ENCODE measurements at places on chromosomes 6 and 20.

DNA sequence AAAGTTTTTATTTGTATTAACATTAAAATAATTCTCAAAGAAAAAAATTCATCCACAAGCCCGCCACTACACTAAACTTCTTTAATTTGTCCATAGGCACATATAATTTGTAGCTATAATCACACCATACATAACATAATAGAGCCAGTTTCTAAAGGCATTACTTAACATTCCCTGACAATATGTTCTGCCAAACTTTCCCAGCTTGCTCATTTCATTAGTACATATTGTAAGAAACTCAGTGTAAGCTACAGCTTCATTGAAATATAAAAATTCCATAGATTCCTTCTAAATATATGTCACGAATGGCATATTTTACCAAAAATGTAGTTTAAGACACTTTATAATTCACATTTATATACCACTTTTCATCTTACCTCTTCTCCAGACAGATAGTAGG is 59.3 kb downstream of the MAN1A1 start:
- DNase-seq: no peak

DNA sequence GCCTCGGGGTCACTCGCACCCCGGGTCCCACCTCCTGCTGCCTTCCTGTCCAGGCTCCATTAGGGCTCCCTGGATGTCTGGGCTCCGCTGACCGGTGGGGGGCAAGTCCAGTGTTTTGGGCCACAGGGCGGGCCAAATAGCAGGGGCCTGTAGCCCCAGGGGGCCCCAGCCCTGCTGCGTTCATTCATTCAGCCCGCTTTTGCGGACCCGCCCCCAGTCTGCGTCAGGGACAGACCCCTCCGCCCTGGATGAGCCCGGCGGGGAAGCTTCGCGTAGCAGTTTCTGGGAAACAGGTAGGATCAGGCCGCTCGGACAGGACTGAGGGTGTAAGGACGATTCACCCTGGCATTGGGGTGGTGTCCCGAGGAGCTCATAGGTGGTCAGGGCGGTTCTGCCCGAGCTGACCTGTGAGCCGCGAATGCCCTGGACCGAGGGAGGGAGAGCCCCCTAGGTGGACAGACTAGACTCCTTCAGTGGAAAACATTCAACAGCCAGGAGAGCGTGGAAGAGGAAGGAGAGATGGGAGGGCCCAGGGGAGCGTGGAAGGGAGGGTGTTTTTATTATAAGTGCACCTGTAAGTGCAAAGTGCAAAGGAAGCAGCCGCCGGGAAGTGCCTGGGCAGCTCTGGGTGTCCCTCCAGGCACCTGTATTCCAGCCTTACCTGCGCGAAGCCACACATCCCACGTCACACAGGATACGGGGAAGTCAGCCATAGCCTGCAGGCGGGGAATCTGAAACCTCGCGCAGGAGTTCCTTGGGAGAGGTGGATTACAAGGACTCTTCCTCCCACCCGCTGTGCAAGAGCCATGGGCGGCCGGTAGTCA is 662 bp downstream of the ENTPD6 start:
- peak; percentile 44 for DNase-seq

DNA sequence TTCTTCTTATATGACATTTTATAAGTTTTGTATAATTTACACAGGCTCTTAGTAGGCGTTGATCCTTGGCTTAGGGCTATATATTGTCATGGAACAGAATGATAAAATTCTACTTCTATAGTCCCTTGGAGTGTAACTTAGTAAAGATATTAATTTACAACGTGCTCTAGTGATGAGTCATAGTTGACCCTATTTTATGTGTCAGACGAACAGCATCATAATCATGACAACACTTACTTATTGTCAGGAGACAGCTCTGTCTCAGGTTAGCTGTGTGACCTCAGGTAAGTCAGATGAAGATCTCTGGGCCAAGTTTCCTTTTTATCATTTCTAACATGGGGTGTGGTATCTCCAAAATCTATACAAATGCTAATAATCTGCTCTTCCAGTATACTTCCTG is 473.5 kb downstream of the UTRN start:
- DNase-seq: no peak

DNA sequence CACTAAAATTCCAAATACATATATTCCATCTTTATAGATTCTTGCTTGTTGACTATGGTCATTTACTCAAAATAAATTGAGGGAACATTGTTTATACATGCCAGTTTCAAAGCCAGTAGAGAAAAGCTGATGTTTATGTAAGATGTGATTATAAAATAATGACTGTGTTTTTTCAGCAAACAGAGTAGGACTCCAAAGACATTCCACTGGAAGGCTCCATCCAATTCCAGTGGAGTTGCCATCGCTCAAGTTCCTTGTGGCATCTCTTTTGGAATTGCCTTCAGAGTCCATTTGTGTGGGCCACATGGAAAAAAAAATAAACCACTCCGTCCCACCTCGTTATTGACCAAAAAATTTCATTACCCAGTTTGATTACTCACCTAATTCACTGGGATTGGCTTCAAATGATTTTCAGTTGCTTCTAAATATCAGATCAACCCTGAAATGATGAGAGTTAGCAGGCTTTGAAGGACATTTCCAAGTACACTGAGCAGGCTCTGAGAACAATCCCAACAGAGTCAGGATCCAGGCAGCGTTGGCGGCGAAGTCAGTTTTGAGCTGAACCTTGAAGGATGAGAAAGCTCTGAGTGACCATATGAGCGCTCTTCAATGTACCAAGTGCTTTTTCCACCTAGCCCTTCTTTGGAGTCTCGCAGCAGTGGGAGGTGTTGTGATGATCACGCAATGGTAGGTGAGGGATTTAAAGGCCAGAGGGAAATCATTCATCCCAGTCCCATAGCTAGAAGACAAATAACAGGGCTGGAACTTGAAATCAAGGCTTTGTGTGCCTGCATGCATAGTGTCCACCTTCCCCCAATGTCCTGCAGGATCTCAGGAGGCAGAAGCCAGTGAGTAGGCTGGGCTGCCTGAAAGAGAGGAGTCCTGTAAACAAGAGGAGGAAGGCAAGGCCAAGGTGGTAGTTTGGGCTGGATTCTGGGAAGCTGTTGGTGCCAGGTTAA is 281.7 kb downstream of the CDC5L start:
- no peak for DNase-seq

DNA sequence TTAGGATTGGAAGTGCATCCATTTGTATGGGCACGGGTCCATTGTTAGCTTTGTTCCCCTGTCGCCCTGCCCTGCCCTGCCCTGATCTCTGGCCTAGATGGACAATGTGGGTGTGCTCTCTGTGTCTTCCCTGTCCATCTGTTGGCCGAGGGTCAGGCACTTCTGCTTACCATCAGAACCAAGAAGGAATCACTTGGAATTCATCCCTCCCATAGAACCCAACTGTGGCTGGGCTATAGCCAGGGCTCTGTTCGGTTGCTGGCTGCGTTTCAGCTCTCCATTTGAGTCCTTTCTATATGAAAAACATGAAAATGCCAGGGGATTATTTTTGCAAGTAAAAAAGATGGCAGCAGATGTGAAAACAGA is 26.6 kb upstream of the TULP4 start:
- DNase-seq: no peak

DNA sequence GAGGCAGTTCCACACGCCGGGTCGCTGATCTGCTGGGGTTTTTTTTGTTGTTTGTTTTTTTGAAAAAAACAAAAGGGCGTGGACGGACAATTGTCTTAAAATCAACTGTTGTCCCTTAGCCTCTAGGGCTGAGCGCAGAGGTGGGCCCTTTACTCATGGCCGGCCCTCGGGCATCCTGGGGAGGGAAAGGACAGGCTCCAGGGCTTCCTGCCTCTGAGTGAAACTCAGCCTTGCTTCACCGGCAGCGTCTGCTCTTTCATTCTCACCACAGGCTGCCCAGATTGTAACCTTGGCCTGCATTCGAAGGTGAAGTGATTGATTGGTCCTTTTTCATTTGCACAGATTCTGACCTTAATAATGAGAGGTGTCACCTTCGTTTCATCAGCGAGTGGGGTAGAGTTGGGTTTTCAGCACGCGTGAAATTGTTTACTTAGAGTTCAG is 797 bp downstream of the SMIM13 start:
- peak; percentile 69 for DNase-seq

GRCh38 chr6:118706702-118707101 is 55.3 kb upstream of the CEP85L start:
- no peak for DNase-seq

- DNase-seq: no peak
Measured at GRCh38 chr20:60008130-60008808, 50.0 kb downstream of the CDH26 start.

DNA sequence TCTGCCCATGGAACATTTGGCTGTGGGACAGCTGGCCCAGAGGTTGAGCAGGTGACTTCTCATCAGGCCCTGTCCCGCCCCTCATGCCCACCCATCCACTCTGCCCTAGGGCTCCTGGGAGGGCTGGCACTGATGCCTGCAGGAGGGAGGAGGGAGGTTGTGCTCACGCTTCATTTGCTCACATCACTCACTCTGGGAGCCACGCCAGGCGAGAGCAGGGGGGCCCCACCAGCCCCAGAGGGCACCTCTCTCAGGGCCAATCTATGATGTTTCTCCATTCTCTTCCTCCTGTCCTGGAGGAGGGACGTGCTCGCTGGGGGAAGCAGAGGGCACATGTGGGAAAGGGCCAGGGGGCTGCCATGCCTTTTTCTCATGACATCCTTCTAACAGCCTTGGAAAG is 10.9 kb upstream of the GLP1R start:
- no peak for DNase-seq

DNA sequence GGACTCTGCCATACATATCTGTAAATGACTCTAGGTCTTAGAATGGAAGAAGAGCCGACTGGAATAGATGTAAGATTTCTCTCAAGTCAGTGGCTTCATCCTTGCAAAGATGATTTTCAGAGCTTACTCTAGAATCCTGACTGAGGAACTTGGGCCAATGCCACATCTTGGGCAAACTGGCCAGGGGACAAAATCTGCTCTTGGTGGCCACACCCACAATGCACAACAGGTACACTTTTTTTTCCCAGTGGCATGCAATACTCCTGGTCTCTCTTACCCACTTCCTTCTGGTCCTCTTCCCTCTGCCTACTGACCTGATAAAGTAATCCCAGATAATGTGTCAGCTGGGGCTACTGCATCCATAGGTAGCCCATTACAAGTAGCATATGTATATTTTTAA is 13.4 kb downstream of the CLIC5 start:
- DNase-seq: no peak

- no peak for DNase-seq
Measured at GRCh38 chr6:30091577-30092381, 16.2 kb upstream of the RNF39 start.

- DNase-seq: no peak
Measured at GRCh38 chr6:150667977-150668716, 68.5 kb downstream of the PLEKHG1 start.

DNA sequence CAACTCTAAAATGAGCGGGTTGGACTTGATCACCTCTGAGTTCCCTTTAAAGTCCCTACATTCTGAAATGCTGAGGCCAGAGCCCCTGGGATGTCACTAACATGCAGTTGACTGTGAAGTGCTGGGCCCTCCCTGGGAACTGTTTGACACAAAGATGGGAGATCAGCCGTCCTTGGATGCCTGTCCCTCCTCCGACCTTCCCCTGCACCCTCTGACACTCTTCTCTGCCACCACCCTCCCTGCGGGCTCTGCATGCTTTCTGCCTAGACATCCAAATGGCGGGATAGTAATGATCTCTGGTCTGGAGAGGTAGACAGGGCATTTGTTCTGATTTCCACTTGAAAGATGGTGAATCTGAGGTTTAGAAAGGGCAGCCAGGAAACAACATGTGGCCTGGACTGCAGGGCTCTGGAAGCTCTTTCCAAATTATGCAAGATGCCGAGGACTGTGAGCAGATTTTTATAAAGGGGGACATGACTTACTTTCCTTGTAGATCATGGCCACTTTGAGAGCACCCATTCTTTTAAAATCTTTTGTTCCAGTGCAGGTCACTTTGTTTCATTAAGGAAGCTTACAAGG is 113.2 kb downstream of the ZDHHC14 start:
- DNase-seq: no peak

- DNase-seq: no peak
Measured at GRCh38 chr6:10141746-10142443, 273.0 kb downstream of the TFAP2A start.

DNA sequence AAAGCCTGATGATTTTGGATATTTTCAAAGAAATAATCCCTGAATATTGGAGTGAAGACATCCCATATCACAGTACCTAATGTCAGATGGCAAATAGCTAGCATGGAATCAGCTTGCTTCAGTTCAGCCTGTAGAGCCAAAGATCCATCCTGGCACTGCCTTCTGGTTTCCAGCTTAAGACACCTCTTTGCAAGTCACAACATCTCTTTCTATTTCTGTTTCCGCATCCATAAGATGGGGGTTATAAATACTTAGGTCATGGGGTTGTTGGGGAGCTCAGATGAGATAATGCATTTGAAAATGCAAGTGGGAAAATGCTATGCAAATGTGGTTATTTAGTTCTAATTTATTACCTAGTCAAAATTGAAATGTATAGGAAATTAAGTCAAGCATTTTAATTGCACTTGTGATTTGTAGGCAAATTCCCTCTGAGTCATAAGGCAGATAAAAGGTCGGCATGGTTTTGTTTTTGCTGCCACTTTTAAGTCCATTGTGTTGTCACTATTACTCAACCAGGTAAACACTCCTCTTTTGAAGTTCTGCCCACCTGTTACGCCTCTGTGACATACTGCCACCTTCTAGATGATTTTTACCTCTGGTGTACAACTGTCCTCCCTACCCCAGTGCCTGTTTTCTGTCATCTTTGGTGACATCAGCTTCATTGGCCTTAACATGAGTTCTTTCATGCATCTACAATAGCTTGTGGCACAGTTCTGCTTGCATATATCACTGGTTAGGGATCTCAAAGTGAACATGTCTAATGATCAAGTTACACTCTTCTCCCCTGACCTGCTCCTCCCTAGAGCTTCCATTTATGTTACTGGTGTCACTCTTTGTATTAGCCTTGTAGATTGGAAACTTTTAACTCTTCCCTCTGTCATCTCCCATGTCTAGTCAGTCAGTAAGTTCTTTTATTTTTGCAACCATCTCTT is 96.6 kb downstream of the CDKAL1 start:
- DNase-seq: no peak

- DNase-seq: peak; percentile 86
Measured at GRCh38 chr6:36678488-36679042, at the start of gene CDKN1A. Gene CDKN1A (plus strand): TSS chr6:36678714. CDS start chr6:36684102, 5,388 bp downstream.

DNA sequence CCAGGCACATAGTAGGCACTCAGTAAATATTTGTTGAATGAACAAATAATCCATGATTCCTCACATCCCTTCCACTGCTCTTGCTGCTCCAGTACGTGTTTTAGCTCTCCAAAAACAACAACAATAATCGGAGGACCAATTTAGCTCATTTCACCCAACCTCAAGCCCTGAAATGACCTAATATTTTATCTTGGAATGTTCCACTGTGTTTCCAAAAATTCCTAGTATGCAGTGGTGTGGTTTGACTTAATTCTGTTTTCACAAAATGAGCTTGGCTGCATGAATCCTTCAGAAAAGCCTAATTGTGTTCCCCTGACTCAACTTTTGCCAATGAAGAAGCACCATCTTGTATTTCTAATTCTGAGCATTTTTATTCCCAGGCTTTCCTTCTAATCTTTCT is 168.0 kb upstream of the PHACTR1 start:
- no peak for DNase-seq

- no peak for DNase-seq
Measured at GRCh38 chr6:11606332-11606731, 68.8 kb downstream of the TMEM170B start.

- no peak for DNase-seq
Measured at GRCh38 chr6:89997456-89998445, 103.5 kb downstream of the GJA10 start.

Data from activated T-cell treated with anti-CD3 and anti-CD28 coated beads, Interleukin-2, amount 50 U/mL, for 48 hours (primary cell).